ENCODE measurements at places on chromosomes 7 and 10.

DNA sequence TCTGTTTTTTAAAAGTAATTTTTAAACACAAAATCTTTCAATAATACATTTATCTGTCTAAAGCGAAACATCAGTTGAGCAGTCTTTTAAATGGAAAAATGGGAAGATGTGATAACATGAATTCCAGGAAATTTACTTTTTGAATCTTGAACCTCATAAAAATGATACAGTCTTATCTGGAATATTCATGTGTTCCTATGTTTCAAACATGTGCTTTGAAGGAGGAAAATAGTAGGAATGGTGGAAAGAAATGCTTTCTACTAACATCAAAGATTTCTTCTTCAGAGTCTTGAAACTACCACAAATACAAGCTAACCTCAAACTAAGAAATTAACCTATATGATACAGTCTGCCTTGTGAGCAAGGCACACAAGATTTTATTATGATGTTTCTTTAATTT lies 317.5 kb upstream of the SEMA3A start:
- no peaks in the 10 kb centered on the region for H3K4me1 ChIP-seq
- H3K27me3 ChIP-seq, result no peaks in the 10 kb centered on the region
- DNase-seq, result no peak
- H3K27ac ChIP-seq, result no peak overlapping the region
- no peaks in the 10 kb centered on the region for H3K36me3 ChIP-seq

DNA sequence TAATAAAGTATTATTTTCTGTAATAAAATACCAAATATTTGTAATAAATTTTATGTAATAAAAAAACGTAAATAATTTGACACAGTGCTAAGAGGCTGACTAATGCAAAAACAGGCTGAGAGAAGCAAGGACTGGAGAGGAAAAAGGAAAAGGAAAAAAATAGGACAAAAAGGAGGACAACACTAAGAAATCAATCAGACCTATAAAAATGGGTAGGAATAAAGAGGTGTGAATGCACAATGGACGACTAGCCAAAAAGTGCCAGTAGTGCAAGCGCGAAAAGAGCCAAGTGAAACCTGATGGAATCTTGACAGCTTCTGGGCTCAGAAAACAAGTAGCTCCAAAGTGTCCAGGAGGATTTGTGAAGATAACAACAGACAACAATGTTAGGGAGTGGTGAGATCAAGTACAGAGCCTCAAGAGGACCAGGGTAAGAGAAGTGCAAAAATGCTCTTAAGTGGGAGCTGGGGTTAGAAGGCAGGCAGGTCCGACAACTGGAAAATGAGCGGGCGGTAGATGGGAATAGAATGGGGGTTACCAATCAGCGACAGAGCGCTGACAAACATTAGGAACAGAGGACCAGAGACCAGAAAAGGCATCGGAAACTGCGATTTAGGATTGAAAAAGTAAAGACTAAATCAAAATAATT lies 1.2 kb downstream of the BRAF start:
- peaks cover 5% of the 10 kb centered on the region for H3K36me3 ChIP-seq
- no peak for DNase-seq
- H3K27ac ChIP-seq, result no peak overlapping the region
- H3K4me1 ChIP-seq, result peaks cover 28% of the 10 kb centered on the region

DNA sequence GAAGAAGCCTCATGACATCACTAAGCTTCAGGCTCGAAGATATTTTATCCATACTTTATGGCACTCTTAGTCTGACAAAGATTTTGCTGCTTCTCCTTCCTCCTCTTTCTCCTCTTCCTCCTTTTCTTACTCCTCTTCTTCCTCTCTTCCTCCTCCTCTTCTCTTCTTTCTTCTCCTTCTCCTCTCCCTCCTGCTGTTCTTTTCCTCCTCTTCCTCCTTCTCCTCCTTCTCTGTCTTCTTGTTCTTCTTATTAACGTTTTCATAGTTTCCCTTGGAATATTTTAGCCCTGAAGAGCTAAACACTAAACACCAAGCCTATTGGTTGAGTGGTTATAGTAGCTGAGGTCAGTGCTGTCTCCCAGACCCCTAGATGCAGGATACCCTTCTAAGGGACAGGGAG lies 137.7 kb downstream of the CREB5 start:
- H3K4me1 ChIP-seq, result no peaks in the 10 kb centered on the region
- no peak for DNase-seq
- H3K4me3 ChIP-seq, result no peak overlapping the region
- peaks cover 23% of the 10 kb centered on the region for H3K27me3 ChIP-seq

- H3K4me1 ChIP-seq, result peaks cover 37% of the 10 kb centered on the region
- peak overlapping the region; percentile 71 for H3K27ac ChIP-seq
- H3K36me3 ChIP-seq, result no peaks in the 10 kb centered on the region
- no peaks in the 10 kb centered on the region for H3K27me3 ChIP-seq
- no peak for DNase-seq
- H3K4me3 ChIP-seq, result no peak overlapping the region
These were observed 128.0 kb downstream of the MAD1L1 start for GRCh38 chr7:2104716-2105115.

GRCh38 chr7:117193564-117193963 lies 129.3 kb downstream of the WNT2 start:
- H3K27me3 ChIP-seq, result no peaks in the 10 kb centered on the region
- no peak for DNase-seq
- H3K27ac ChIP-seq, result no peak overlapping the region
- H3K4me1 ChIP-seq, result no peaks in the 10 kb centered on the region
- peaks cover 8% of the 10 kb centered on the region for H3K36me3 ChIP-seq

DNA sequence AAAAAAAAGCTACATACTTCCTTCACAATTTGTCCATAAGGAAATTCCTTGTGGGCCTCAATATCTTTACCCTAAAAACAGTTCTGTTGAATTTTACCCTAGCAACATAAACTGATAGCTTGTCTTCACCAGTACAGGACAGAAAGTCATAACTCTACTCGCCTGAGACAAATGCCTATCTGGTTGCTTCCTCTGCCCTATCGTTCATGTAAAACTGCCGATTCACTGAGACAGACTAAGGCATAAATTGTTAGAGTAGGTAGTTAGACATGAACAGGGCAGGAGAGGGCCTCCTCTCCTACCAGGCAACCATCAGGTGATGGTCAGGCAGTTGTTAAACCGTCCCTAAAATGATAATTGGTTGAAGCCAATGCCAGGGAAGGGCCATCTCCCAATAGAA lies 25.0 kb downstream of the IFIT3 start:
- H3K27ac ChIP-seq, result no peak overlapping the region
- DNase-seq, result no peak
- peaks cover 41% of the 10 kb centered on the region for H3K4me1 ChIP-seq
- no peak overlapping the region for H3K4me3 ChIP-seq
- H3K36me3 ChIP-seq, result no peaks in the 10 kb centered on the region
- no peaks in the 10 kb centered on the region for H3K27me3 ChIP-seq

DNA sequence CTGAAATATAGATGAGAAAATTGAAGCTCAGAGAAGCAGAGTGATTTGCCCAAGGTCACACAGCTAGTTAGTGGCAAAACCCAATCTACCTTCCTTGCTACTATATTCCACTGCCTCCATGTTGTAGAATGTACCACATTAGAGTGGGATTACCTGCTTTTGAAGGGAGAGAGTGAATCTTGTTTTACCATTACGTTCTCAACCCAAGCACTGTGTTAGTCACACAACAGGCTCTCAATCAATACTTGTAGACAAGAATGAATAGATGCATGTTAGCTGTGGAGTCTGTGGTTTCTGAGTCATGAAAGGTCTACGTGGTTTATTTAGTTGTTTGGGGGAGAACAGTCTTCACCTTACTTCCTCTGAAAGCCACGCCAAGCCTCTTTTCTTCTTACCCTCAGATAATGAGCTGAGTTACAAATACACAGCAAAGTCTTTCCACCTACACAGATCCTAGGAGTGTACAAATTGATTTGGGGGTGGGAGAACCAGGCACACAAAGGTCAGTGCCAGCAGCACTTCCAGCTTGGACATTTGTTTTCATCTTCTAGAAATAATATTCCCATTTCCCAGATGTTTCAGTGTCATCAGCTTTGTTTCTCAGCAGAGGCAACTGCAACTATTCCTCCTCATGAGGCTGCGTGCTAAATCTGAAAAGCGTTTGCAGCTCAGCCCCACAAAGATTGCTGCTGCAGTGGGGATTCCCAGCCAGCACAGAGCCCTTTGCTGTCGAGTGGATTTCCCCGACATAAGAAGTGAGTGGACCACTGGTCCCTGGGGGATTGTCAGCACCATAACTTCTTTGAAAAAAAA lies 71.5 kb upstream of the ADO start:
- peak overlapping the region; percentile 62 for H3K4me3 ChIP-seq
- H3K27me3 ChIP-seq, result no peaks in the 10 kb centered on the region
- no peaks in the 10 kb centered on the region for H3K36me3 ChIP-seq
- peak; percentile 46 for DNase-seq
- H3K27ac ChIP-seq, result no peak overlapping the region

GRCh38 chr10:101617102-101617823 lies 29.1 kb downstream of the DPCD start:
- H3K27ac ChIP-seq, result peak overlapping the region; percentile 14
- no peaks in the 10 kb centered on the region for H3K27me3 ChIP-seq
- peaks cover 24% of the 10 kb centered on the region for H3K4me1 ChIP-seq
- DNase-seq, result no peak
- peaks cover 60% of the 10 kb centered on the region for H3K36me3 ChIP-seq
- no peak overlapping the region for H3K4me3 ChIP-seq

GRCh38 chr10:129933456-129934092 lies 30.5 kb downstream of the EBF3 start:
- no peak overlapping the region for H3K27ac ChIP-seq
- no peaks in the 10 kb centered on the region for H3K36me3 ChIP-seq
- H3K4me3 ChIP-seq, result no peak overlapping the region
- no peak for DNase-seq
- H3K4me1 ChIP-seq, result no peaks in the 10 kb centered on the region
- peaks cover 6% of the 10 kb centered on the region for H3K27me3 ChIP-seq

- H3K27ac ChIP-seq, result peak overlapping the region; percentile 43
- no peak for DNase-seq
- H3K36me3 ChIP-seq, result no peaks in the 10 kb centered on the region
- no peaks in the 10 kb centered on the region for H3K27me3 ChIP-seq
- peak overlapping the region; percentile 7 for H3K4me3 ChIP-seq
These were observed 22.2 kb downstream of the SFMBT2 start for GRCh38 chr10:7388602-7389001.

GRCh38 chr7:135645296-135645904 lies 16.9 kb upstream of the STMP1 start:
- peaks cover 70% of the 10 kb centered on the region for H3K36me3 ChIP-seq
- no peak for DNase-seq
- H3K27me3 ChIP-seq, result no peaks in the 10 kb centered on the region
- no peak overlapping the region for H3K4me3 ChIP-seq
- no peak overlapping the region for H3K27ac ChIP-seq

- H3K4me1 ChIP-seq, result no peaks in the 10 kb centered on the region
- no peak for DNase-seq
- H3K4me3 ChIP-seq, result no peak overlapping the region
- peaks cover 34% of the 10 kb centered on the region for H3K36me3 ChIP-seq
- H3K27me3 ChIP-seq, result no peaks in the 10 kb centered on the region
- no peak overlapping the region for H3K27ac ChIP-seq
These were observed 15.5 kb downstream of the RPP38 start for GRCh38 chr10:15112657-15113056.

- H3K27me3 ChIP-seq, result peaks cover 31% of the 10 kb centered on the region
- no peaks in the 10 kb centered on the region for H3K36me3 ChIP-seq
- no peaks in the 10 kb centered on the region for H3K4me1 ChIP-seq
- H3K4me3 ChIP-seq, result no peak overlapping the region
- H3K27ac ChIP-seq, result no peak overlapping the region
These were observed 119.4 kb downstream of the DIP2C start for GRCh38 chr10:569961-570627.

GRCh38 chr7:120400806-120401455 lies 128.0 kb downstream of the KCND2 start:
- H3K36me3 ChIP-seq, result no peaks in the 10 kb centered on the region
- H3K4me3 ChIP-seq, result no peak overlapping the region
- H3K27me3 ChIP-seq, result no peaks in the 10 kb centered on the region
- H3K27ac ChIP-seq, result no peak overlapping the region
- no peak for DNase-seq

GRCh38 chr7:17297243-17297642 lies 1.2 kb upstream of the AHR start:
- H3K36me3 ChIP-seq, result peaks cover 5% of the 10 kb centered on the region
- H3K4me3 ChIP-seq, result no peak overlapping the region
- no peak for DNase-seq

DNA sequence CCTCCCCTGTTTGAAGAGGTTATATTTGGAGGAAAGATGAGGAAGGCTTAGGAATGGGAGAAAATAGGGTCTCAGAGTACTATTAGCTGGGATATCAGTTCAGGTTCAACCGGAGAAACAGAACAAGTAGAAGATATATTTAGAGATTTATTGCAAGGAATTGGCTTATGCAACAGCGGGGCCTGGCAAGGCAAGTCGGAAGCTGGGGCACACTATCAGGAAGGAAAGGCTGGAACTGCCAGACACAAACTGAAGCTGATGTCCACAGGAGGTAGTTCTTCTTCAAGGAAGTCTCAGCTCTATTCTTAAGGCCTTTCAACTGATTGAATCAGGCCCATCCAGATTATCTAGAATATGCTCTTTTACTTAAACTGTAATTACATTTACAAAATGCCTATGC lies 939.6 kb upstream of the C7orf33 start:
- no peaks in the 10 kb centered on the region for H3K4me1 ChIP-seq
- H3K36me3 ChIP-seq, result no peaks in the 10 kb centered on the region
- DNase-seq, result no peak
- no peak overlapping the region for H3K4me3 ChIP-seq
- H3K27ac ChIP-seq, result no peak overlapping the region

GRCh38 chr7:101598422-101598985 lies 30.6 kb downstream of the MYL10 start:
- H3K4me3 ChIP-seq, result no peak overlapping the region
- H3K27ac ChIP-seq, result no peak overlapping the region
- H3K36me3 ChIP-seq, result no peaks in the 10 kb centered on the region
- H3K27me3 ChIP-seq, result peaks cover 9% of the 10 kb centered on the region
- DNase-seq, result no peak

GRCh38 chr10:48249004-48249762 lies 25.3 kb downstream of the FRMPD2 start:
- H3K4me3 ChIP-seq, result no peak overlapping the region
- no peaks in the 10 kb centered on the region for H3K36me3 ChIP-seq
- no peak overlapping the region for H3K27ac ChIP-seq

GRCh38 chr7:39622609-39623008 lies 763 bp upstream of the RALA start:
- H3K4me3 ChIP-seq, result peak overlapping the region; percentile 89
- peaks cover 14% of the 10 kb centered on the region for H3K36me3 ChIP-seq
- DNase-seq, result no peak
- peak overlapping the region; percentile 89 for H3K27ac ChIP-seq
- H3K27me3 ChIP-seq, result no peaks in the 10 kb centered on the region
- peaks cover 50% of the 10 kb centered on the region for H3K4me1 ChIP-seq

GRCh38 chr10:11516431-11516746 lies 95.1 kb downstream of the USP6NL start:
- H3K27ac ChIP-seq, result peak overlapping the region; percentile 82
- peaks cover 54% of the 10 kb centered on the region for H3K4me1 ChIP-seq
- no peaks in the 10 kb centered on the region for H3K27me3 ChIP-seq
- H3K4me3 ChIP-seq, result peak overlapping the region; percentile 46

All from activated B cell treated with CpG ODN at 0.5 μM for 24 hours (primary cell).